ENCODE measurements at places on chromosomes 6 and 20. TPM values are rescaled to one million over a fixed set of nuclear protein-coding genes. Genes with fewer than 3 reads are reported as not detected.

Gene MRPL14
- 49.9 TPM for total RNA-seq

Gene CST7
- not detected for total RNA-seq

Gene LKAAEAR1
- total RNA-seq, result not detected

Gene GNRH2
- not detected for total RNA-seq

Gene ERMARD
- 15.5 TPM for total RNA-seq

Gene RCAN2
- 0.85 TPM for total RNA-seq

Gene MUC21
- not detected for total RNA-seq

Gene HSPA1B
- total RNA-seq, result 235 TPM

Gene RNF114
- 150 TPM for total RNA-seq

Gene BACH2
- under 0.01 TPM for total RNA-seq

Gene ARMC12
- total RNA-seq, result under 0.01 TPM

Gene KAT14
- total RNA-seq, result 11.5 TPM

Gene ULBP1
- total RNA-seq, result under 0.01 TPM

Gene FAM83D
- 3.7 TPM for total RNA-seq

Gene CTAGE9
- not detected for total RNA-seq

Gene DSTN
- total RNA-seq, result 368 TPM

Gene TFEB
- 3.4 TPM for total RNA-seq

Gene CPNE5
- total RNA-seq, result not detected

Gene CST5
- total RNA-seq, result not detected

Gene ATG5
- 60.0 TPM for total RNA-seq

Gene UBE2C
- total RNA-seq, result 7.9 TPM

Gene UBD
- total RNA-seq, result not detected

Gene NR2E1
- total RNA-seq, result not detected

Gene CRISP2
- total RNA-seq, result not detected

Gene DBNDD2
- total RNA-seq, result 3.5 TPM

Gene ZNF512B
- total RNA-seq, result 5.1 TPM

Gene SIRPB2
- total RNA-seq, result not detected

Gene RIMS1
- total RNA-seq, result 17.1 TPM

Gene HTR1B
- under 0.01 TPM for total RNA-seq

Gene LAMA4
- total RNA-seq, result 472 TPM

Gene KCNK16
- not detected for total RNA-seq

Gene CALHM5
- total RNA-seq, result 17.2 TPM

Gene MLN
- not detected for total RNA-seq

Gene CFB
- total RNA-seq, result 65.1 TPM

Gene THEMIS
- 0.19 TPM for total RNA-seq

Gene ULBP2
- total RNA-seq, result 12.5 TPM

Gene TPD52L2
- 175 TPM for total RNA-seq

Gene MCHR2
- not detected for total RNA-seq

Gene SLC52A3
- not detected for total RNA-seq

Gene FOXQ1
- not detected for total RNA-seq

Gene VGLL2
- not detected for total RNA-seq

Gene RBPJL
- not detected for total RNA-seq

Gene FKBP1C
- 0.38 TPM for total RNA-seq

Gene SEL1L2
- total RNA-seq, result not detected

Gene MMS22L
- 9.6 TPM for total RNA-seq
